ENCODE measurements at places on chromosomes 6 and 20. TPM values are rescaled to one million over a fixed set of nuclear protein-coding genes. Genes with fewer than 3 reads are reported as not detected.

Gene LPIN3
- 0.41 TPM for total RNA-seq

Gene TSPO2
- total RNA-seq: 0.82 TPM

Gene C2
- total RNA-seq: 3.7 TPM

Gene TNXB
- 4.5 TPM for total RNA-seq

DNA sequence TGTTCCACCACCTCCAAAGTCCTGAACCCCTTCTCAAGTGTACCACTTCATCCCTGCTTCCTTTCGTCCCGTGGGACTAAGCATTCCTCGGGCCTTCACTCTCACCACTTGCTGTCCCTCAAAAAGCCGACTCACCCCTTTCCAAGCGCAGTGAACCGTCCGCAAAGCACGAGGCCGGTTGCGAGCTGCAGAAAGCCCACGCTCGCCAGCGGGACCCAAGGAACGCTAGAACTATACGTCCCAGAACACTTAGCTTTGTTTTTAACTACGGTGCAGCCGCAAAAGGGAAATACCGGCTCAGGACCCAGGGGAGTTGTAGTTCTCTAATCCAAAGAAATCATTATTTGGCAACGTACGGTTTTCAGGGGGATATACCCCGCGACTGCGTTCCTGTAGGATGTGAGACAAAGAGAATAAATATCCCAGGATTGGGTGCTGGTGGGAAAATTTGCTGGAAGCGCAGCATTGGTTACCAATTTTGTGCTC lies 416 bp upstream of the POLR1H start:
- no peak for DNase-seq

DNA sequence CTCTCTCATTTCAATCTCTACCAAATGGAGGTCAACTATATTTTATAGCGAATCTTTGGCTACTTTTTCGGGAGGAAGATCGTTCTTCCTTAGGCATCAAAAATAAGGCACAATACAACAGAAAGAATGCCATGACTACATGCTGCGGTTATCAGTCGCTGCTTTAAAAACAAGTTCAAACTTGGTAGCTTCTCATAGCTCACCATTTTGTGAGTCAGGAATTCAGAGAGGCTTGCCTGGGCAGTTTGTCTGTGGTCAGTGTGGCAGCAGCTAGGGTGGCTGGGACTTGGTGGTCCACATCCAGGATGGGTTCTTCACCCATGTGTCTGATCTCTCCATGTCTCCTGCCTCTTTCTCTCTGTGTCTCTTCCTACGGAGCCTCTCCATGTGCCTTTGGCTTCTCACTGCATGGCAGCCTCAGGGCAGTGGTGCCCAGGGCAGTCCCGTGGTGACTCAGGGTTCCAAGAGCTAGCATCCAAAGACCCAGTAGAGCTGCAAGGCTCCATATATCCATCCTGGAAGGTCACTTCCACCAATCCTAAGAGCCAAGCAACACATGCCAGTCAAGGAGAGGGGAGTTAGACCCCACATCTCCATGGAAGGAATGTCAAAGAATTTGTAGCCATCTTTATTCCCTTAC lies 10.4 kb downstream of the SCML4 start:
- DNase-seq: no peak

GRCh38 chr6:55898342-55898741 lies 23.0 kb upstream of the BMP5 start:
- no peak for DNase-seq

GRCh38 chr6:28841290-28841689 lies 82.5 kb downstream of the TRIM27 start:
- no peak for DNase-seq

DNA sequence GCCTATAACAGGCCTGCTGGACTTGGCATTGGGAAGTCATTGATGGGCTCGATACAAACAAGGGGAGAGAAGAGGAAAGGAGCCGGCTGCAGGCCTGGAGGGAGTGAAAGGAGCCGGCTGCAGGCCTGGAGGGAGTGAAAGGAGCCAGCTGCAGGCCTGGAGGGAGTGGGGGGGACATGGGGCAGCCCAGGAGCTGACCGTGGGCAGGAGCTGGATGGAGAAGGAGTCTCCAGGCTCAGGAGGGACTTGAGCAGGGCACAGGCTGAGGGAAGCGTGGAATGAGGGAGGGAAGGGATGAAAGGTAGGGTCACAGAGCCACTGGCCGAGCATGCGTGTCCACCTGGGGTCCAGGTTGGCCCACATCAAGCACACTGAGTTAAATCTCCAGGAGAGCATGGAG lies 32.0 kb downstream of the RPP40 start:
- no peak for DNase-seq
